Activated CD4-positive, alpha-beta T cell treated with anti-CD3 and anti-CD28 coated beads, Interleukin-2, amount 50 U/mL, for 24 hours (primary cell): ENCODE measurements at places on chromosomes 11 and 22.

GRCh38 chr11:116439361-116439677, 333.5 kb downstream of the BUD13 start:
- no peak for DNase-seq

- no peak for DNase-seq
These were observed 116.7 kb downstream of the RBFOX2 start for GRCh38 chr22:35911877-35912276.

- DNase-seq: peak; percentile 15
These were observed 929 bp downstream of the PRDM10 start for GRCh38 chr11:130001461-130002351.

DNA sequence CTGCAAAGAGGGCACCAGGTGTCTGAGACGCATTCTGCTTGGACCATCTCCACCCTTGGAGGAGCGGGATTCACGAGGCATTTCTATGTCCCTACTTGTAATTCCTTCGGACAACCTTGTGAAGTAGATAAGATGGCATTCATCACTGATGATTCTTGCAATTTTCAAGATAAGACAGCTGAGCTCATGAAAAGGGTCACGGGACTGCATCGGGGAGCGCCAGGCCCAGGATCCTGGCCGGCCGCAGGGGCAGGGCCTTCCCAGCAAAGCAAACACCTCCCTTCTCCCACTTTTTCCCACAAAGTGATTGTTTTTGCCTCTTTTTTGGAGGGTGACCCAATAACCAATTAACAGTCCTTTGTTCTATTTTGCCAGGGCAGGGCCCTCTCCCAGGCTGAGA, 8.4 kb downstream of the LIF start:
- no peak for DNase-seq

GRCh38 chr22:38871360-38872171, 450 bp downstream of the CBX6 start:
- DNase-seq: no peak

DNA sequence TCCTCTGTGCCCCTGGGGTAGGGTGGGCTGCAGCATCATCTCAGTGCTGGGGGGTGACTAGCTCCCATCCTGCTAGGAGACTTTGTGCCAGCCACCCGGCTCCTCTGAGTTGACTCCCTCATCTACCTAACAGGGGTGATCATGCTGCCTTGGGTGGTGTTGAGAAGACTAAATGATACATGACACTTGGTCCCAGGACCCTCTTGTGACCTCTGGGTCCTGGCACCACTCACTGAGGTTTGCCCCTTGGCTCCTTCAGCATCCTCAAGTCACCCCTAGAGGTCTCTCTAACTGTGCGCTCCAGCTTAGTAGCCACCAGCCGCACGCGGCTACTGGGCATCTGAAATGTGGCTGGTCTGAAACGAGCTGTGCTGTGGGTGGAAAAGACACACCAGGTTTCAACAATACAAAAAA, 72.1 kb downstream of the LRRC32 start:
- no peak for DNase-seq

GRCh38 chr11:20592741-20593140, 6.7 kb upstream of the SLC6A5 start:
- DNase-seq: no peak

DNA sequence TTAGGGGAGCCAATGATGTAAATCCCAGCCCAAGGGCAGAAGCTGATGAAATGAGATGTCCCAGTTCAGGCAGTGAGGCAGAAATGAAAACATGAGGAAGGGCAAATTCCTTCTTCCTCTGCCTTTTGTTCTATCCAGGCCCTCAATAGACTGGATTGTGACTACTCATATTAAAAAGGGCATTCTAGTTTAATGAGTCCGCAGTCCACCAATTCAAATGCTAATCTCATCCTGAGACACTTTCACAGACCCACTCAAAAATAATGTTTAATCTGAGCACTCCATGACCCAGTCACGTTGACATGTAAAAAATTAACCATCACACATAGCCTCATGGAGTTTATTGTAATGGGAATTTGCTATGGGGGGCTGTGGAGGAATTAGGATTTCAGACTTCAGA, 717.9 kb downstream of the OPCML start:
- no peak for DNase-seq

- DNase-seq: no peak
These were observed 330 bp upstream of the POLD3 start for GRCh38 chr11:74592063-74592440.

GRCh38 chr11:126290887-126291286, 8.0 kb downstream of the TIRAP start:
- DNase-seq: no peak

DNA sequence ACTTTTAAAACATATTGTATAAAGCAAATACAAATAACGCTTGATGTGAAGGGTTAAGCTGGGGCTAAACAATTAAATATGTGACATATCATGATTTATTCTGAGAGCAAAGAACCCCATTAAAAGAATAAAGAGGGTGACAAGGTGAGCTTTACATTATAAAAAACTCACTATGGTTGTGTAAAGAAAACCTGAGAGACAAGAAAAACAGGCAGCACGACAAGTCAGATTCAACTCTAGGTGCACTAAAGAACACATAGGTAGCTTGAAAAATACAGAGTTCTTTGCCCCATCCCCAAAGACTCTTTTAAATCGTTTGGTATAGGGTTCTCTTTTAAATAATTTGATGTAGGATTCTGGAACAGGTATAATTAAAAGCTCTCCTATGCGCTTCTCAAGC, 63.5 kb downstream of the LUZP2 start:
- no peak for DNase-seq

- no peak for DNase-seq
These were observed 32.8 kb upstream of the FGF3 start for GRCh38 chr11:69852056-69852455.

DNA sequence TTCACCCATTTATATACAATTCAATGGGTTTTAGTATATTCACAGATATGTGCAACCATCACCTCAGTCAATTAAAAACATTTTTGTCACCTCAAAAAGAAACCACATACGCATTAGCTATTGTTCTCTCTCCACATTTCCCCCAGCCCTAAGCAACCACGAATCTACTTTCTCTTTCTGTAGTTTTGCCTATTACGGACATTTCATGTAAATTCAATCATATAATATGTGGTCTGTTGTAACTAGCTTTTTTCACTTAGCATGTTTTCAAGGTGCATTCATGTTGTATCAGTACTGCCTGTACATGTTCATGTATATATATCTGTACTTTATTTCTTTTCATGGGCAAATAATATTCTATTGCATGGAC, 104.7 kb upstream of the RRM1 start:
- DNase-seq: no peak

- no peak for DNase-seq
These were observed 18.1 kb downstream of the SLC6A5 start for GRCh38 chr11:20617346-20618005.
